ENCODE measurements at places on chromosomes 7 and 10.

DNA sequence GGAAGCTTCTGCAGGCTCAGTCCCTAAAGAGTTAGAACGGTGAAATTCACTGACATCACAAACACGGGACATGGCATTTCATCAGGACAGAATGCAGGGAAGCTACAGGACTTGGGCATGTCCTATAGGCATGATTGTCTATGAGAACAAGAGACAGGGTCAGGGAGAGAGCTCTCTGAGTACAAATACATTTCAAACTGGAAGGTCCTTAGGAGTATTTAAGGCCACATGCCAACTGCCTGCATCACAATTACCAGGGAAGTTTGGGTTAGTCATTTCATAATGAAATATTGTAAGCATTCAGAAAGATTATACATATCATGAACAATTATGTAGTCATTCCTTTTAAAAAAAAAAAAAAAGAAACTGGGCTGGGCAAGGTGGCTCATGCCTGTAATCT, 71.3 kb downstream of the CREB3L2 start:
- DNase-seq: no peak

DNA sequence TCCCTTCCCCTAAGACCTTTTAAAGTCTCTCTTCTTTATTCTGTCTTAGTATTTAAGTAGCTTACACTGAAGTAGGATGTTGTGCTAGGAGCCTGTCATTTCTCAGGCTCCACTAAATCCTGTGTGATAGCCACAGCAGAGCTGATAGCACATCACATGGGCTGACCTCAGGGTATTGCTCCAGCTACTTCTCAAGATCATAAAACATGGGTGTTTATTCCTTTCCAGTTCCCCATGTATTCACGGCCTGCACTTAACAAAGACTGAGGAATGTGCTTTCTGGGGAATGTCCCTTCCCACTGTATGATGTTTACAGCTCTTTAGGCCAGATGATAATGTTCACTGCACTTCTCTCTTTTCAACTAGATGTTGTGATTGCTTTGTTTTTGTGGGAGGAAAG, 1086.8 kb downstream of the KCNMA1 start:
- DNase-seq: no peak

GRCh38 chr7:7550663-7551062, 15.0 kb upstream of the COL28A1 start:
- DNase-seq: no peak

GRCh38 chr10:62352356-62352970, 21.7 kb upstream of the ZNF365 start:
- peak; percentile 26 for DNase-seq

DNA sequence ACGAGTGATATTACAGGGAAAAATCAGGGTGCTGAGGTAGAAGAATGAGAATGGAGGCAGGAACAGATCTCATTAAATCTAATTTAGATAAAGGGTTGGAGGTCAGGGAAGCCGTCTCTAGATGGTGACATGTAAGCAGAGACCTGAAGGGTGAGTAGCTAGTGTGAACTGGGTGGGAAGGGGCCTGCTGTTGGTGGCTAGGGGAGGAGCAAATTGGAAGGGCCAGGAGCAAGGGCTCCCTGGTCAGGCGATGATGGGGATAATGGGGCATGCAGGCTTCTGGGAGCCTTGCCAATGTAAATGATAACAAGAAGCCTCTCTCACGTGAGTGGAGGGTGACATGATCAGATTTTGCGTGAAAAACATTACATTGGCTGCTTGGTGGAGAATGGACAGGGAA, 76.3 kb downstream of the WDFY4 start:
- no peak for DNase-seq

DNA sequence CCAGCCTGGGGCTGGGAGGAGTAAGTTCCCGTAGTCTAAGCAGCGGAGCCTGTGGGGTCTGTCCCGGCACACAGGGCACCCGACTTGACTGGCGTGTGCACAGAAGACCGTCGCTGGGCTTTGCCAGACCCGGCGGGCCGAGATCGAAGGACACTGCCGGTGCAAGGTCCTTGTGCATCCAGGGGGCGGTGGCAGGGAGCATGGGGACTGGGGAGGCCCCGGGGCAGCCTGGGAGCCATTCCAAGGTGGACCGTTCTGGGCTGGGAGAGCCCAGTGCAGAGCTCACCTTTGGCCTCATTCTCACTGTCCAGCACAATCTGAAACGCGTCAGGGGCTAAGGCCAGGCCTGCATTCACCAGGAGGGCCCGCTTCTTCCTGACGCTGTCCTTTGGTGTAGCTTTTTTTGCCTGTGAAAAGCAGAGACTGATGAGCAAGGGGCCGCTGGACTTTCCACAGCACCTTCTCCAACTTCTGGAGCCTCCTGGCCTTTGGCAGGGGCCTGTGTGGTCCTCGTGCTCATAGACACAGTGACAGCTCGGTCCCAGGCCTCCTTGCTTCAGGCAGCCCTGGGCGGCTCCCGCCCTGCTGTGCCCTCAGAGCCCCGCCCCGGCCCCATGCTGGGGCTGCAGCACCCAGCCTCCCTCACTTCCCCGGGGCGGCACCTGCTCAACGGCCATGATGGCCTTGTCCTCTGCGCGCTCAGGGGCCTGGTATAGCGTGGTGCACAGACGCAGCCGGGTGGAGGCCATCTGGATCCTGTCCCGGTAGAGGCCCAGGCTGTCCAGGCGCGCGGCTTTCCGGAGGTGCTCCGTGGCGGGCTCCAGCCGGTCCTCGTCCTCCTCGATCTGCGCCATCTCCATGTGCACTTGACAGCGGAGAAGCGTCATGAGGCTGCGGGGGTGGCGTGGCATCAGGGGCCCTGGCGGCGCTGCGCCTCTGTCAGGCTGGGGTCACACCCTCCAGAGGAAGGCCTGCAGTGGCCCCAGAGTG, 20.3 kb downstream of the CFAP46 start:
- DNase-seq: no peak

Data from stimulated activated CD4-positive, alpha-beta T cell treated with anti-CD3 and anti-CD28 coated beads, Interleukin-4, amount 100 ng/mL, for 48 hours (primary cell).